ENCODE measurements at places on chromosomes 5 and 9. TPM values are rescaled to one million over a fixed set of nuclear protein-coding genes. Genes with fewer than 3 reads are reported as not detected.

Gene CDX1
- total RNA-seq = not detected

Gene DAPK1
- total RNA-seq = 19.7 TPM

Gene ZNF483
- total RNA-seq = 1.3 TPM

Gene TIFAB
- not detected for total RNA-seq

Gene KCNN2
- total RNA-seq = not detected

Gene XRCC4
- total RNA-seq = 8.4 TPM

Gene MORN5
- total RNA-seq = not detected

Gene SHOC1
- total RNA-seq = 0.09 TPM

Gene SHLD3
- 3.0 TPM for total RNA-seq

- no peak overlapping the region for H3K4me3 ChIP-seq
- H3K27ac ChIP-seq = no peak overlapping the region
- no peaks in the 10 kb centered on the region for H3K4me1 ChIP-seq
- H3K36me3 ChIP-seq = no peaks in the 10 kb centered on the region
- peak; percentile 21 for DNase-seq
- no peaks in the 10 kb centered on the region for H3K27me3 ChIP-seq
Measured at GRCh38 chr5:74296685-74297408, 343.7 kb downstream of the ENC1 start.

DNA sequence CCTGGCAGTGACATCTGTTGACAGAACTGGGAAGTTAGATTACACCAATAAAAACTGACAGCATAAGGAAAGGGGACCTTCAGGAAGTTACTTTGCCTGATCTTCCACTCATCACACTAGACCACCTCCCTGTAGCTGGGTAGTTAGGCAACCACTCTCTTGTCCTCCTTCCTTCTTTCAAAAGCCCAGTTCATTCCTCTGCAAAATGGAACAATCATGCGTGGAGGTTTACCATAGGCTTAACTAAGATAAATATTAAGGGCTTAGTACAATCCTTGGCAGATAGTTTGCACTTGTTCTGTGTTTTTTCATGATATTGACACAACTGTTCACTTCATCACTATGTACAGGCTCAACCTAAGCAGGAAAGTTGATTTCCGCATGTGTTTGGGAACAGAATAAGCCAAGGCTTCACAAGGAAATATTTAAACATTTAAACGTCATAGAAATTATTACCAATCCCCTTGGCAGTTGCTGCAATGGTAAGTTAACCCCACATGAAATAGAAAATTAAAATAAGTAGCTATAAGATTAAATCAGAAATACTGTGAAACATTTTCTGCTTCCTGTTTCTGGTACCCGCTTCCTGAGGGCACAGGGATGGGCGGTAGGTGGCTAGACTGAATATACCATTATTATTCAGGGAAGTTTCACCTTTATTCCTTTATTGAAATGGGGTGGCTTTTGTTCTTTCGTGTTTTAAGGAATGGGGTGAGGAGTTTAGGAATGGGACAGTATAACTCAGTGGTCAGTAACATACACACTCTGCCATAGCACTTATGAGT lies 9.9 kb upstream of the PTGER4 start:
- H3K27ac ChIP-seq = no peak overlapping the region

DNA sequence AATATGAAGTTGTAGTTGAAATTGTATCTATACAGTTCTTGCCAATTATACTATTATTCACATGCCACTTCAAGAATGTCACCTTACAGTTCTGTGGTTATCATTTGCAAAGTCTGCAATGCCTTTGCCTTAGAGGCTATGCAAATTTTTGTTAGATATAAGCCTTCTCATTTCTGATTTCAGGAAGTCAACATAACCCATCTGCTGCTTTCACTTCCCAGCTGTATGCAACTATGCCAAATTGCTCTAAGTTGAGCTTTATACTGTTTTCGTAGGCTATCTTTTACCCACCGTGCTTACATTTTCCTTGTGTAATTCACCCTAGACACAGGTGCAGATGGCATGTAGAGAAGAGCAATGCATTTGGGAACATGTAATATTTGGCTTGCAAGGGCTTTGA lies 1083.0 kb downstream of the CDH9 start:
- H3K36me3 ChIP-seq = no peaks in the 10 kb centered on the region
- DNase-seq = no peak
- H3K4me1 ChIP-seq = no peaks in the 10 kb centered on the region
- no peak overlapping the region for H3K27ac ChIP-seq

- H3K4me3 ChIP-seq = no peak overlapping the region
- no peak overlapping the region for H3K27ac ChIP-seq
- no peaks in the 10 kb centered on the region for H3K36me3 ChIP-seq
- H3K4me1 ChIP-seq = no peaks in the 10 kb centered on the region
Measured at GRCh38 chr5:117183326-117183725, 608.7 kb upstream of the SEMA6A start.

- no peak overlapping the region for H3K27ac ChIP-seq
- DNase-seq = no peak
- no peaks in the 10 kb centered on the region for H3K27me3 ChIP-seq
- H3K4me3 ChIP-seq = no peak overlapping the region
Measured at GRCh38 chr9:123121457-123121856, 88.0 kb downstream of the GPR21 start.

DNA sequence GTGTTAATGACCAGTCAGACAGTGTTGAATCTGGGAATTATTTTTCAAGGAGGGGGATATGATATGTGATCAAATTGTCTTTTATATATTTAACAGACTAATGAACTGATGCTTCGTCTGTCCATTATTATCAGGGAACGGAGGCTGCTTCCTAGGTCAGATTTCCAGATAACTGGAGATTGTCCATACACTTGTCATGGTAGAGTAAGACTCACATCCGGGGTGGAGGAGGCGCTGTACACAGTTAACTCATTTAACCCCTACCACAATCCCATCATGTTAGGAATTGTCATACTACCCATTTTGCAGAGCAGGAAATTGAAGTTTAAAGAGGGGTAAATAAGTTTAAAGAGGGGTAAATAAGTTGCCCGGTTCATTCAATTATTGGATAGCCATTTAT lies 55.9 kb downstream of the ARHGAP26 start:
- peaks cover 59% of the 10 kb centered on the region for H3K4me1 ChIP-seq
- H3K27ac ChIP-seq = peak overlapping the region; percentile 73
- no peaks in the 10 kb centered on the region for H3K27me3 ChIP-seq
- H3K36me3 ChIP-seq = no peaks in the 10 kb centered on the region
- DNase-seq = no peak

- no peaks in the 10 kb centered on the region for H3K27me3 ChIP-seq
- H3K4me1 ChIP-seq = no peaks in the 10 kb centered on the region
- no peaks in the 10 kb centered on the region for H3K36me3 ChIP-seq
- H3K4me3 ChIP-seq = no peak overlapping the region
- no peak overlapping the region for H3K27ac ChIP-seq
Measured at GRCh38 chr9:76932757-76933156, 26.8 kb upstream of the PRUNE2 start.

DNA sequence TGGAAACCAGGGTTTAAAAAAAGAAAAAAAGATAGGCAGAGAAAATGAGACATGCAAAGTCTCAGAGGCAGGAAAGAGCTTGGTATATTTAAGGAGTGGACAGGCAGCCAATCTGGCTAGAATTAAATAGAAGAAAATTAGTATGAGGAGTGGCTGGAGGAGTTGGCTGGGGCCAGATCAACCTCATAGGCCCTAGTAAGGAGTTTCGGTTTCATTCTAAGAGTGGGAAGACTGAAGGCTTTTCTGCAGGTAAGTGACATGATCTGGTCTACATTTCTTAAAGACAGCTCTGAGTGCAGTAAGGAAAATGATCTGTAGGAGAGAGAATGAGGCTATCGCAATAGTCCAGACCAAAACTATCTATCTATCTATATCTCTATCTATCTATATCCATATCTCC lies 27.5 kb downstream of the ADRB2 start:
- no peak overlapping the region for H3K4me3 ChIP-seq
- no peaks in the 10 kb centered on the region for H3K27me3 ChIP-seq
- peaks cover 14% of the 10 kb centered on the region for H3K4me1 ChIP-seq
